Activated T-helper 1 cell treated with anti-CD3 and anti-CD28 coated beads, Interleukin-2, amount 50 U/mL, for 16 hours (primary cell): ENCODE measurements at places on chromosomes 11 and 22.

- no peak for DNase-seq
These were observed 2.3 kb upstream of the ST3GAL4 start for GRCh38 chr11:126352934-126353801.

DNA sequence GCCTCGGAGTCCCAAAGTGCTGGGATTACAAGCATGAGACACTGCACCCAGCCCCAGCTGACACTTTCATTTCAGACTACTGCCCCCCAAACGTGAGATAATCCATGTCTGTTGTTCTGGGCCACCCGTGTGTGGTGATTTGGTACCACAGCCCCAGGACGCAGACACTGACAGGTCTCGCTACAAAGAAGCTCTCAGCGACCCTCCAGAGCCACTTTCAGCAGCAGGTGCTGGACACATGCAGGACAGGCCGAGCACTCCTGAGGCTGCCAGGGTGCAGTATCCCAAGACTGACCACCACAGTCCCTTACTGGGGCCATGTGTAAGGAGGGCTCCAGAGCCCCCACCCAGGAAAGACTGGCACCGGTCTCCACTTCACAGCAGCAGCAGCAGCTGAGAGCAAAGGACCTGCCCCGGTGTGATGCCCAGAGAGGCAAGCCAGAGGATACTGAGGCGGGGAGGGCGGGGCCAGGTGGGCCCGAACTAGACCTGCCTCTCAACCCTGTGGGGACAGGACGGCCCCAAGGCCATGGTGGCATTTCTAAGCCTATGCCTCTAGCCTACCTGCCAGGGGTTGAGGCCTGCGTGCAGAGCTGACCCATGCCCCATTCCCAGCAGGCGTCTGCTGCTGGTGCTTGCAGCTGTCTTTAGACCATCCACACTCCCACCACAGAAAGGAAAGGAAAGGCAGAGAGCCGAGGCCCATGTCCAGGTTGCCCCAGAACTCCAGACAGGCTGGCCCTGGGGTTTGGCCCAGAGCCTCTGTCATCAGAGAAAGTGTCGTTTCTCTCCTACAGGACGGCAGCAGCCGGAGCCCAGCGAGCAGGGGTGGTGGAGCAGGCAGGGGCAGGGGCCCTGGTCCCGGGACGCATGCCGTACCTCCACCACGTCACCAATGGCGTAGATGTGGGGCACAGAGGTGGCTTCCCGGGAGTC lies 28.0 kb upstream of the GNB1L start:
- DNase-seq, result peak; percentile 1

DNA sequence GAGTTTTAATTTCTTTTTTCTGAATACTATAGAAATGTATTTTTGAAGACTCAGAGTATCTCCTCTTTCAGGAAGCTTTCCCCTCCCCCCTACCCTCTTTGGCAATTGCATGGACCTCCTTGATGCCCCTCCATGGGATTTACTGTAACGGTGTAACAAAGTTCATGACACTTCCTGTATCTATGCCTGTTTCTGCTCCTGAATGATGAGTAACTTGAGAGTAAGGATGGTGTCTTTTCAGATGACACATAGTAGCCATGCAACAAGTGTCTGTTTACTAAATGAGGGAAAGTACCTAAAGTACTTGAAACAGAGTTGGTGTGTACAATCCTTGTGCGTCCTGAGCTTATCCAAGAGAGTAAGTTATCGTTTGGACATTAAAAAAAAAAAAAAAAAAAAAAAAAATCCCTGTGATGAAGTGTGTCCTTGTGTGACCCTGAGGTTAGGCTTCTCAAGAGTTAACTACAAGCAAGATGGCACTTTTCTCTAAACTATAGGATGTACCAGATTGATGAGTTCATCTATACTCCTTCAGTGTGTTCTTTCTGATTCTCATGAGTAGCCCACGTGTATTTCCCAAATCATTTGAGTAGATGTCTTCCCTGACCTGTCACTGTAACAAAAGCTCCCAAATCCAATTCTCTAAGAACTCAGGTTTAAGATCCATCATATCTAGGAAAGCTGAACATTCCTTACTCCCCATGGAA lies 7.4 kb downstream of the ETS1 start:
- no peak for DNase-seq

- DNase-seq, result no peak
These were observed 11.3 kb upstream of the WBP2NL start for GRCh38 chr22:41987276-41987675.
